ENCODE measurements at places on chromosomes 2 and 18.

- peak; percentile 15 for DNase-seq
These were observed 909 bp downstream of the TMEM87B start for GRCh38 chr2:112055730-112056625.

DNA sequence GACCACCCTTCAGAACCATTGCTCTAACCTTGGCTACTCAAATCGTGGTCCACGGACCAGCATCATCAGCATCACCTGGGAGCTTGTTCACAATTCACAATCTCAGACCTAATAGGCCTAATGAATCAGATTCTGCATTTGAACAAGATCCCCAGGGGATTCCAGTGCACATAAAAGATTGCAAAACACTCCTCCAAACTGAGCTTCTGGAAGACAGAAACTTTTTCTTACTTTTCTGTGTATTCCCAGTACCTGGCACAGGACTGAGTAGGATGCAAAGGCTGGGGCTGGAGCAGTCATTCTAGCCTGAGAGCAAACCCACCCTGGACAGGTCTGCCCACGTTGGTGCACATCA is 115.1 kb upstream of the COPS8 start:
- no peak for DNase-seq

- no peak for DNase-seq
These were observed 231.1 kb downstream of the SETBP1 start for GRCh38 chr18:44911773-44912172.

DNA sequence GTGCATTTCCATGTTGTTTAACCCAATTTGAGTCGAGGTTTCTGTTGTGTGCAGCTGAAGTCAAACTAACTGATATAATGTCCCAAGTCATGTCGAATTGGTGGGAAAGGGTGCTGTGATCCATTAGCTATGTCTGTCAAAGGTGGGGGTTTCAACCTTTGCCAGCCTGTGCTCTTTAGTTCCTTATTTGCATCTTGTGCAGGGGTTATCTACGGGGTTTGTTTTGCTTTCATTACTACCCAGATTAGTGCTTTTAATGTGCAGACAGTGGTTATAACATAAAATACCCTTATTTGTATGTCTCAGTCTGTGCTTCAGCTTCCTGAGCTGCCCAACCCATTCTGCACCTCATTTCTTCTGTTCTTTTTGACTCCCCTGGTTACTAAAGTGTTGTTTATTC is 271.9 kb upstream of the CXCR4 start:
- no peak for DNase-seq

- DNase-seq = no peak
These were observed 46.0 kb downstream of the CYP27C1 start for GRCh38 chr2:127174136-127174535.

- DNase-seq = no peak
These were observed 15.2 kb downstream of the LANCL1 start for GRCh38 chr2:210461401-210461800.

- DNase-seq = no peak
These were observed 11.5 kb upstream of the SLC4A3 start for GRCh38 chr2:219615894-219616293.

DNA sequence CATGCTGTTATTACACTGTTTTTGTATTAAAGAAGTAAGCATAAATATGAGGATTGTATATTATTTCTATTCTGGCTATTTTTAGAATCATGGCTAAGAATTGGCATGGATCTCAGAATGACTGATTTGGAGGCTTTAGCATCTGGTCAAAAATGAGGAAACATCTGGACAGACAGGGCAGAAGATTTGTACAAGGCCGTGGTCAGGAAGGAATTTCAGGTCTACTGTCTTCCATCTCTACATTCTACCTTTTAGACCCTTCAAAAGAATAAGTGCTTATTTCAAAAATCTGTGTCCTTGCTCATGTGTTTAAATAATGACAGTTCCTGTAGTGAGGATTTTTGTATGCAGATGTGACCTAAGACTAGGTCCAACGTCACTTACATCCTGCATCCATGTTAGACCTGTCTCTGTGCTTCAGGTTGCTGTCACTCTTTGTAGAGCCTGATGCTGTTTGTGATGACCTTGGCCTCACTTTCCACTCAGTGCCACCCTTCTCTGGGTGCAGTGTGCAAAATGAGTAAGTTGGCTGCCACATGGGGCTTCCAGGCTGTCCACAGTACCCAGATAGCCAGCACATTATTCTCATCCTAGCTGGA is 54.7 kb upstream of the B3GNT2 start:
- DNase-seq = no peak

GRCh38 chr2:226011716-226012450 is 612.4 kb downstream of the NYAP2 start:
- no peak for DNase-seq

DNA sequence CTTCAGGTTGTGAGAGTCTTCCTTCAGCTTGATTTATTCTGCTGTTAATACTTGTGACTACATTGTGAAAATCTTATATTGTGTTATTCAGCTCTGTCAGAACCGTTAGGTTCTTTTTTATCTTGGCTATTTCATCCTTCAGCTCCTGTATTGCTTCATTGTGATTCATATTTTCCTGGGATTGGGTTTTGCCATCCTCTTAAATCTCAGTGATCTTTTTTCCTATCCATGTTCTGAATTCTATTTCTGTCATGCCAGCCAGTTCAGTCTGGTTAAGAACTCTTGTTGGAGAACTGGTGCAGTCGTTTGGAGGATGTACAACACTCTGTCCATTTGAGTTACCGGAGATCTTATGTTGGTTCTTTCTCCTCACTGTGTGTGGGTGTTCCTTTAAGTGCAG is 19.1 kb downstream of the MSTN start:
- no peak for DNase-seq

- no peak for DNase-seq
These were observed 283.6 kb downstream of the TMX3 start for GRCh38 chr18:68431111-68431921.

DNA sequence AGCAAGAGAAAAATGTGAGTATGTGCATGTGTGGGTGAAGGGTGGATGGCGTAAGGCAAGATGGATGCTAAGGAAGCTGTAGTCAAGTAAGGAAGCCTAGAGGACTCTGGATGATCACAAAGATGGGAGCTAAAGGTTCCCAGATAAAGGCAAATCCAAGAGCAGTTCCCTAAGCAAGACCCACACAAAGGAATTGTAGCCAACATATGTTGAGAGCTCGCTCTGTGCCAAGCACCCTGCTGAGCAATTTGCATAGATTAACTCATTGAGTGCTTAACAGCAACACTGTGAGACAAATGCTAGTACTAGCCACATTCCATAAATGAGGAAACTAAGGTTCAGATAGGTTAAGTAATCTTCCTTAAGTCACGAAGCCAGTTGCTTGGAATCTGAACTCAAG is 132.6 kb downstream of the C1D start:
- no peak for DNase-seq

DNA sequence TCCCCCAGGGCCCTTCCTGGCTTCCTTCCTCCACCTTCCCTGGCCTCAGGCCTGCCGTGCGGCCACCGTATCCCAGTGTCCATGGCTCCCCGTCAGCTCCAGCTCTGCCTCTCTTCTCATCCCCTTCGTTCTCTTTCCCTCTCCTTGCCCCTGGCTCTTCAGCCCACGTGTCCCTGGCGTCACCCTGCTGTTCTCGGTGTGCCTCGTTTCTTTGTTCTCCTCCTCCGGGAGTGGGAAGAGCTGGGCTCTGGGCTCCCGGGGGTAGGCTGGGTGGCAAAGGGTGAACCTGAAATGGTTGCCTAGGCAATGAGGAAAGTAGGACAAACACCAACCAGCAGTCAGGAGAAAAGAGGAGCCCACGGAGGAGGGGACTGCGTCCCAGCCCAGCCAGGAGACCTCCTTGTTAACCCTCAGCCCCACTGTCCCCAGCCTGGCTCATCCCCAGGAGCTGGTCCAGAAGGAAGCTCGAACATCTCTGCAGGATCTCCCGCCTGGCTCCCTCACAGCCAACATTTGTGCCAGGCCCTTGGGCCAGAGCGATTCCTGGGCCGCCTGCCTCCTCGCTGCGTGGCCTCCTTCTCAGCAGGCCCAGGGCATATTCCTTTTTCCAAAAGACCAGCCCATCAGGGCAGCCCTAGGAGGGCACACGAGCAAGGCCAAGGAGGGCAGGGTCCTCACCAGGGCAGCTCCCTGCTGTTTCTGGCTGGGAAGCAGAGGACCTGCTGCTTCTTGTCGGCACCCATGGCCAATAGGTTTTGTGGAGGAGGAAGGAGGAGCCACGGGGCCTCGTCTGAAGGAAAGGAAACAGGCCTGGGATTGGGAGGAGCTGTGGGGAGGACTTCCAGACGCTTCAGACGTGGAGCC is 30.9 kb upstream of the DNMT3A start:
- DNase-seq = no peak

- DNase-seq = no peak
These were observed 928.5 kb upstream of the CELF4 start for GRCh38 chr18:38494065-38494464.

DNA sequence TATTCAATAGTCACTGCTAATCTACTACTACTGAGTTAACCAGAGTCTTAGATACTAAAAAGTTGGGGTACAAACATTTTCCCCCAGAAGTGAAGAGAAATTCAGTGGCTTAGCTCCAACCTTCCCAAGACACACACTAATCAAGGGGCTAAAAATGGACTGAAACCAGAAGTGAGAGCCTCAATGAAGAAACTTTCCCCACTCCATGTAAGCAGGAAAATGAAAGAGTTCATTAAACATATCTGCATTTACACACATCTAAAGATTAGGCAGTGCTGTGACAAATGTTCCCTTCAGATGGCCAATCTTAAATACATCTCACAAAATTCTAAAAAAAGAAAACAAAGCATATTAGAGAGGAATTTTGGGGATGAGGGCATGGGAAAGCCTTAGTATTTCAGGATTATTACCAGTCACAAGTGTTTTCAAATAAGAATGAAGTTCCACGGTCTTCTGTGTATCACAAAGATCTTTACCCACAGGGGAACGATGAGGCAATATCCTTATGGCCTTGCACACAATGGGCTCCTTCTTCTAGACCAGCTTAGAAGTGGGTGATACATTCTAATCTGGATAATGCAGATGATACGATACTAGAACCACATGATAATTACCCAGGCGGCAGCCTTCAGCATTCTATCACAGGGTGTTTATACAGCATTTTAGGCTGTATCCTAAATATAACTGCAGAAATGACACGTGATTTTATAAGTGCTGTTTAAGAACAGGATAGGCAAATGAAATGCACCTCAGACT is 17.1 kb downstream of the ANKRD44 start:
- DNase-seq = no peak

DNA sequence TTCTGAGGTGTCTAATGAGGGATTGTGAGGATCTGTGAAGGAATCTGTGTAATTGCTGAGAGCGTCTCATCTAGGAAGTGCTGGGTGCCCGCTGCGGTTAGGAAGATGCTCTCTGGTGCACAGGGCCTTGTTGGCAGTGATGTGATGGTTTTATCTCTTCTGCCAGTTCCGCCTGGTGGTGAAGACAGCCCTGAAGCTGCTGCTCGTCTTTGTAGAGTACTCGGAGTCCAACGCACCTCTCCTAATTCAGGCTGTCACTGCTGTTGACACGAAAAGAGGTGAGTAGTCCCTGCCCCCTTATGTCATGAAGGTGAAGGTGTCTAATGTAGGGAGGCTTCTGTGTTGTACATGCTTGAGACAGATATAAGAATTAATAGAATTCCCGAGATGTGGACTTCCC is 234.2 kb downstream of the TPGS2 start:
- no peak for DNase-seq

DNA sequence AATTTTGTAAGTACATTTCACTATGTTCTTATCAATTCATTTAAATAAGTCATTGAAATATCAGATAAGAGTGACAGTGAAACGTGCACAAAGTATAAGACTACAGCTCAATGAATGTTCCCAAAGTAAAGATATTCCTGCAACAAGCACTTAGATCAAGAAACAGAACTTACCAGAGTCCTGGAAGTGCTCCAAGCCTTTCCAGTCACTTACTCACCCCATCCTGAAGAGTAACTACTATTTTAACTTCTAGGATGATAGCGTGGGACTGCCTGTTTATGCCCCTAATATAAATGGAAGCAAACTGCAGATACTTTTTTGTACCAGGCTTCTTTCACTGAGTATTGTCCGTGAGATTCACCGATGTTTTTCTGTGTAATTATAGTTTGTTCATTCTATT is 768.9 kb downstream of the SLC4A3 start:
- DNase-seq = no peak

DNA sequence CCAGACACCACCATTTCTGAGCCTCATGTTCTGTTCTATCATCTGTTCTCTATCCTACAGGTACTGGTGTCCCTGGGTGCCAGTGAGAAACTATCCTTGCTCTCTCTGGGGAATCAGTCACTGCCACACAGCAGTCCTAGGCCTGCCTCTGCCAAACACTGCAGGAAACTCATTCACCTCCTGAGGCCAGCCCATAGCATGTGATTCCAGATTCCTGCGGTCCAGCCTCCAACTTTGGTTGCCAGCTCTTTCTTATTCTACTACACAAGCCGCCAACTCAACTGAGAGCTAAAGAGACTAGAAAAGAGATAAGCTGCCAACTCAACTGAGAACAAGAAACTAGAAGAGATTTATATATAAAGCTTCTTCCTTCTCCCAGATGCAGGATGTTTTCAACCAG is 8.8 kb upstream of the TTLL4 start:
- no peak for DNase-seq

DNA sequence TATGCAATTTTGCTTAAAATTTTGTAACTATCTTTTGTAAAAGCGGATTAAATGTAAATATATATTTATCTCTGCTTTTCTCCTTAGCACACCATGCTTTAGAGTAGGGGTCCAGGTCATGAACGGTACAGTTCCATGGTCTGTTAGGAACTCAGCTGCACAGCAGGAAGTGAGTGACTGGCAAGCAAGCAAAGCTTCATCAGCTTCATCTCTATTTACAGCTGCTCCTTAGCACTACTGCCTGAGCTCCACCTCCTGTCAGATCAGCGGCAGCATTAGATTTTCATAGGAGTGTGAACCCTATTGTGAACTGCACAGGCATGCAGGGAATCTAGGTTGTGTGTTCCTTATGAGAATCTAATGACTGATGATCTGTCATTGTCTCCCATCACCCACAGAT is 959.0 kb upstream of the SLC39A10 start:
- DNase-seq = no peak

- no peak for DNase-seq
These were observed 9.0 kb downstream of the DCDC2C start for GRCh38 chr2:3712424-3712823.

DNA sequence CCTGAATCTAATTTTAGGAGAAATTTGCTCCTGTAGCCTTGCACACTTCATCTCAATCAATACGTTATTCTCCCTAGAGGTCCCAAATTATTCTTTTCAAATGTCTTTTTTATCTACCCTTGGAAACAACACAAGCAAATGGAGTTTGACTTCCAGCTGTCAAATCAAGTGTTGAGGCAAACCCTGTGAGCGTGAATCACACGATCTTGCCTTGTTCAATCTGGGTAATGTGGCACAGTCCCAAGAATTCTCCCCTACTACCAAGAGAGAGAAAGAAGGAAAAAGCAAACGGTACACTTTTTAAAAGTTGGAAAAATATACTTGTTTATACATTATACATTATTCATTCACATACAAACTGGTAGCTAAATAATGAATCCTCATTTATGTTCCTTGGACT is 2035.3 kb upstream of the CELF4 start:
- no peak for DNase-seq
